ENCODE measurements at places on chromosomes 2 and 18.

GRCh38 chr2:98555696-98556095 is 52.6 kb downstream of the COA5 start:
- DNase-seq, result no peak

- DNase-seq, result no peak
These were observed 37.2 kb upstream of the THOC1 start for GRCh38 chr18:305003-305501.

DNA sequence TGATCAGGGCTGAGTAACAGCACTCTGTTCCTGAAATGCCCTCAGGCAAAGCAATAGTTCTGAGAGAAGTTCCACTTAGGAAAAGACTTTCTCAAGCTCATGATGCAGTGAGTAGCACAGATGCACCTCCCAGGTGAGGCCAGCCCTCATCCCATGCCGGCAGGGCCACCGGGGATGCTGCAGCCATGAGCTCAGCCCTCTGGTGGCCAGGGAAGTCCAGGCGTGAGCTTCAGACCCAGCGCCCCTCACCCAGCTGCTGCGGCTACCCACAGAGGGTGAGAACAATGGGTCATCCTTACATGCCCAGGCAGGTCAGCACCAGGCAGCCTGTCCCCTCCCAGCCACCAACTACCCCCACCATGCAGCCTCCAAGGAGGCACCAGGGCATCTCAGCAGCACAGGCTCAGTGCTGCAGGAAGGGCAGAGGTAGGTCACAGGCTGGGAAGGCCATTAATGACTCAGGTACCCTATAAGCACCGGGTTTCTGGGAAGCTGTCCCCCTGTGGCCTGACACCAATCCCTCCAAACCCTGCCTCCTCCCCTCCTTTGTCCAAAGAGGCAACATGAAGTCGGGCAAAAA is 50.6 kb downstream of the TTC32 start:
- no peak for DNase-seq

DNA sequence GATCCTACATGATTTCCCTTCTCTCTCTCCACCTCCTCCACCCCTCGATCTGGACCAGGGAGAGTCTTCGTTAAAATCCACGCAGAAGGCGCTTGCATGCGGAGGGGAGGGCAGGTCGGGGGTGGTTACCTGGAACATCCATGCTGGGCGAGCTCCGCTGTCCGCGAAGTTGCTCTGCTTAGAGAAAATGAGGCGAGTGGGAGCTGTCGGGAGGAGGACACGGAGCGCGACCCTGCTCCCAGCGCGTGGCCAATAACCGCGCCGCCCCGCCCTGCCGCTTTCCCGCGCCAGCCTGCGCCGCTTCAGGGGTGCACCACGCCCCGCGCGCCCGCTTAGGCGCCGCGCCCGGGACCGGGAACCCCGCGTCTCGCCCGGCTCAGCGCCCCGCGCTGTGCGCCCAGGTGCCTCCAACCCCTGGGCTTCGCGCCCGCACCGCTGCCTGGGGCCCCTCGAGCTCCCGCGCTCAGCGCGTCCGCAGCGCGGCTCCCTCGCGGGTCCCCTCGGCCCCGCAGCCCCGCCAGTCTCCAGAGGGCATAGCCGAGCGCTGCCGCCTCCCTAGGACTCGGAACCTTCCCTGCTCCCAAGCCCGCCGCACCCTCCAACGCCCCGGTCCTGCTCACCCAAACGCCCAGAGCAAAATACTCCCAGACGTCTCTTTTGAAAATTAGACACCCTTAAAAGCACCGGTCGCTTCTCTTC is 636 bp downstream of the CBLN2 start:
- no peak for DNase-seq

DNA sequence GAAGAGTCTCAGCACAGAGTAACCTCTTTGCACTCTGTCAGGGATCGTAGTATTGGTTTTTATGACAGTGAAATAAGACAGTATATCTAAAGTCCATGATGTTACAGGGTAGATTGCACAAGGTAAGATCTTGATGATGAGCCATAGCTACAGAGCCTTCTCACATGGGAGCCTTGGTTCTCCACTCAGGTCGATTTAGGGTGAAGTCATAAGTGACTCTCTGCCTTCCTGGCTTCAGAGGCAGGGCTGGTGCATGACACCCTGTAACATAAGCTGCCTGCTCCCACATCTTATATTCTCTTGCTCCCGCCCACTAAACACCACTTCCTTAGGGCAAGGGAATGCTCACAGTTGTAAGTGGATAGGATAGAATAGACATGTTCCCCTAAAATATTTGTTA is 13.3 kb downstream of the DAPL1 start:
- DNase-seq, result no peak

DNA sequence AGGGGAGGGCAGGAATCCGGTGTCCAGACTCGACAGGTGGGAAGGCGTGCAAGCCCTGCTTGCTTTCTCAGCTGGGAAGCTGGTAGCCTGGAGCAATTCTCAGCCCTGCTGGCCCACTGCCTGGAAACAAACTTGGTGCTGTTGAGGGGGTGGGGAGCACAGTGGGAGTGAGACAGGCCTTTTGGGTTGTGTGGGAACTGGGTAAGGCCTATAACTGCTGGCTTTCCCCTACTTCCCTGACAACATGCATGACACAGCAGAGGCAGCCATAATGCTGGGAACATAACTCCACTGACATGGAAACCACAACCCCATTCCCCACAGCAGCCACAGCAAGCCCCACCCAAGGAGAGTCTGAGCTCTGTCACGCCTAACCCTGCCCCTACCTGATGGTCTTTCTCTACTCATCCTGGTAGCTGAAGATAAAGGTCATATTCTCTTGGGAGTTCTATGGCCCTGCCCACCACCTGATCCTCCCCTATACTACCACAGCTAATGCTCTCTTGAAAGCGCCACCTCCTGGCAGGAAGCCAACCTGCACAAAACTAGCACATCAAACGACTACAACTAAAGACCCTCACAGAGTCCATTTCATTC is 122.9 kb upstream of the ACVR1C start:
- DNase-seq, result no peak

DNA sequence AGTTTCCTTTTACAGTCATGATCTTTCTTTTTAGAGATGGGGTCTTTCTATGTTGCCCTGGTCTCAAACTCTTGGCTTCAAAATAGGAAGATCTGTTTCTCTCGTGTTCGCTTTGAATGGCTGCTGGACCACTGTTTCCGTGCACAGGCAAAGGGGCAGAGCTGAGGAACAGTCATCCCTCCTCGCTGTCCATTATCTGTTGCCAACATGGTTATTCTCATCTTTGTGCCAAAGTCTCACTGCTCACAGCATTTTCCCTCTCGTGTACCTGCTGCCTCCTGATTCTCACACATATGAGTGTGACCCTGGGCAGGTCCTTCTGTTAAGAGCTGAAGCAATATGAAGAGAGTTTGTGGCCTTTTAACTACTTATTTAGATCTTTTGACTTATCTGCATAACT is 28.0 kb upstream of the CCNYL1 start:
- no peak for DNase-seq

GRCh38 chr2:150695451-150696135 is 208.1 kb upstream of the RND3 start:
- DNase-seq, result no peak

DNA sequence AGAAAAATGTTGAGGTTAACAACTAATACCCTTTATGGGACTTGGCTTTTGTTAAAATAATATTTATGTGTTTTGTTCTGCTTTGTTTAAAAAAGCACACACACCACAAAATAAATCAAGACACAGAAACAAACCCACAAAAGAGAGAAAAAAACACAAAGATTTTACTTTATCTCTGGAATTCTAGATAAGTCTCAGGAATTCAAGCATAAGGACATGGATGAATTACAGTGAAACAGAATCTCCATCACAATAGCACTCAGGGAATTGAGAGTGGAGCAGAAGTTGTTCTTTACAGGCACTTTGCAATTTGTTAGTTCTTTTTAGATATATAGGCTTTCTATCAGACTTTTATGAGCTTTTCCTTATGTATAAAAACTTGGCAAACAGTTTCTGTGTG is 360.9 kb upstream of the ZC3H15 start:
- DNase-seq, result no peak

All from DMS153 (cell line).